CD14-positive monocyte (primary cell): ENCODE measurements at places on chromosomes 16 and 17.

DNA sequence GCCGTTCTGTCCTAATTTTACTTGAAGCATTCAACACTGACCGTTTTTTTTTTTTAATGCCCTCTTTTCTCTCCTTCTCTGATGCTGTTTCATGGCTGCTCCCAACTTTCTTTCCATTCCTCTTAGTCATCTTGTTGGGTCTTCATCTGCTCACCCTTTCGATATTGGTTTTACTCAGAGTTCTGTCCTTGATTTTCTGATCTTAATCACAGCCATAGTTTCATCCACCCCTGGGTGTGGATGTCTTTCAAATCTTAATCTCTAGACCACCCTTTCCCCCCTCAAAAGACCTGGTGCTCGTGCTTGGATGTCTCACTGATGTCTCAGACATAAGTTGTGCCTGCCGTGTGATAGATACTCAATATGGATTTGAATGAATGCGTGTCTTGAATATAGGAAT lies 22.4 kb downstream of the NDEL1 start:
- no peak for DNase-seq

- no peak for DNase-seq
Observed at GRCh38 chr17:17778308-17779014, 58.3 kb downstream of the SREBF1 start.

GRCh38 chr17:16483021-16483645 lies 8.9 kb downstream of the LRRC75A start:
- no peak for DNase-seq

GRCh38 chr17:7222972-7223292 lies 3.2 kb downstream of the ACADVL start:
- no peak for DNase-seq

GRCh38 chr16:89174055-89174827 lies 2.7 kb downstream of the CDH15 start:
- no peak for DNase-seq

DNA sequence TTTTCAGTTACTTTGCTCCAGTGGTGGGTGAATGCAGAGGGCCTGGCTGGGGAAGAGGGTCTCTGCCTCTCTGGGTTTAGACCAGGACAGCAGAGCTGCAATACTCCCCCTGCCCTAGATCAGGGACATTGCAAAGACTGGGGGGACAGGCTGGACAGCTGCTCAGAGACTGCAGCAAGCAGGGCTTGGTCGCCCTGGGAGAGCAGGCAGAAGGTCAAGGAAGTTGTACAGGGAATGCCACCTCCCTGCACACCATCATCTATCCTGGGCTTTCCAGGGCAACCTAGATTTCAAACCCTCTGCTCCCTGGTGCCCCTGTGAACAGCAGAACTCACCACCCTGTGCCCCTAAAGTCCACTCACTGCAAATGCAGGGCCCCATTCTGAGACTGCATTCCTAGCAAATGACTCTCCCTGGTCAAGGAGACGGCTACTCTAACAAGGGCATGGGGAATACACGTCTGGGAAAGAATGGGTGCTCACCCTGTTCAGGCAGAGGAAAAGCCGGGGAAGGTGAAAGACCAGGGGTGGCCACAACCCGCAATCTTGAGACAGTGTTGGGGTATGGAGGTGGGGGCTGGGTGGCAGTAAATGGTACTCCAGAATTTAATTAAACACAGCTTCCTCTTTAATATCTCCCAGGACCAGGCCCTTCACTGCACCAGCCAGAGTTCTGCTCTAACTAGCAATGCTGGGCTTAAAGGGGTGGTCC lies 1.0 kb downstream of the KIFC3 start:
- no peak for DNase-seq

GRCh38 chr17:48787828-48788227 lies 29.2 kb downstream of the TTLL6 start:
- DNase-seq = no peak
